ENCODE measurements at places on chromosomes 13 and 19.

DNA sequence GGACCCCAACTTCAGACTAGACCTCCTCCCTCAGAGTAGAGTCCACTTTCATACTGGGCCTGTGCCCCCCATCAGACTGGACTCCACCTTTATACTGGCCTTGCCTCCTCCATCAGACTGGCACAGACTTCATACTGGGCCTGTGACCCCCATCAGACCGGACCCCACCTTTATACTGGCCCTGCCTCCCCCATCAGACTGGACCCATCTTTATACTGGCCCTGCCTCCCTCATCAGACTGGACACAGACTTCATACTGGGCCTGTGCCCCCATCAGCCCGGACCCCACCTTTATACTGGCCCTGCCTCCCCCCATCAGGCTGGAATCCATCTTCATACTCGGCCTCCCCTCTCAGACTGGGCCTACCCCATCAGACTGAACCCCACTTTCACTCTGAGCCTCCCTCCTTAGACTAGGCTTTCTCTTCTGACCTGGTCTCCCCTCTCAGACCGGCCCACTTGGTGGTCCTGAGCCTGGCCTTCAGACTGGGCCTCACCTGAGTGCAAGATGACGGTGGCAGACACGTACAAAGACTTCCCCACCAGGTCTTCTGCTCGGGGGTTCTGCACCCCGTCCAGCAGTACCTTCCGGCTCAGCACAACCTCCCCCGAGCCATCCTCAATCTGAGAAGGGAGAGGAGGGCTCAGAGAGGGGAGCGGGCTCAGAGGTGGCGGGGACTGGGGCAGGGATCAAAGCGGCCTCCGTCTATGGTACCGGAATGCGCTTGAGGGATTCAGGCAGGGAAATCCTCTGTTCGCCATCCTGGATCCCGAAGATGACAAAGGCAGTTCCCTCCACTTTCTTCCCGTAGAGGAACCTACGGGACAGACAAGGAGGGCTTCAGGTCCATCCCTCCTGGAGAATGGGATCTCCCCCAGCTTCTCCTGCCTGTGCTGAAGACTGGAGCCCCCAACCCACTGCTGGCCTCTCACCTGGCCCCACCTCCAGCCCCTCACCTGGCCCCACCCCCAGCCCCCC is 7.5 kb downstream of the C3 start:
- DNase-seq = no peak

DNA sequence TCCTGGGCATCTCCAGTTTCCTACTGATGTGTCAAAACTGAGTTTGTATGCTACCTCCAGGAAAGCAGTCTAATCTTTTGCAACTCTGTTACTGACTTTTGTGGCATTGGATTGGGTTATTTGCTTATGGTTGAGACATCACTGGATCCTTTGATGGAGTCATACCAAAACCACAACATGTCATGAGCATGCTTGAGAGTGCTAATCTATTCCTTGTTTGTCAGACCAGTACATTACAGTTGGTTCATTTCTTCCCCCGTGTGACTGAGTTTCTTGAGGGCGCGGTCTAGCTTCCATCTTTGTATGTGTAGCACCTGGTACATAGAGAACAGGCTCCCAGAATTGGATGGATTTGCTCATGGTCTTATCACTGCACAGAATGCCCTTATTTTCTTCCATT is 43.2 kb downstream of the SUGT1 start:
- DNase-seq = no peak

DNA sequence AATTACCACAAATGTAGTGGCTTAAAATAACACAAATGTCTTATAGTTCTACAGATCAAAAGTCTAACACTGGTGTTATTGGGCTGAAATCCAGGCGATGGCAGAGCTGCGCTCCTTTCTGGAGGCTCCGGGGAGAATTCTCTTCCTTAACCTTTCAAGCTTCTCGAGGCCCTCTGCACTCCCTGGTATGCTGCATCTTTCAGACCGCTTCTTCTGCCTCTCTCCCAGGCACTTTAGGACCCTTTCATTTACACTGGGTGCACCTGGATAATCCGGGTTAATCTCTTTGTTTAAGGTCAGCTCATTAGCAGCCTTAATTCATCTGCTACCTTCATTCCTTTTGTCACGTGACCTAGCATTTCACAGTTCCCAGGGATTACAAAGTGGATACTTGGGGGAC is 211.3 kb upstream of the RFC3 start:
- no peak for DNase-seq

DNA sequence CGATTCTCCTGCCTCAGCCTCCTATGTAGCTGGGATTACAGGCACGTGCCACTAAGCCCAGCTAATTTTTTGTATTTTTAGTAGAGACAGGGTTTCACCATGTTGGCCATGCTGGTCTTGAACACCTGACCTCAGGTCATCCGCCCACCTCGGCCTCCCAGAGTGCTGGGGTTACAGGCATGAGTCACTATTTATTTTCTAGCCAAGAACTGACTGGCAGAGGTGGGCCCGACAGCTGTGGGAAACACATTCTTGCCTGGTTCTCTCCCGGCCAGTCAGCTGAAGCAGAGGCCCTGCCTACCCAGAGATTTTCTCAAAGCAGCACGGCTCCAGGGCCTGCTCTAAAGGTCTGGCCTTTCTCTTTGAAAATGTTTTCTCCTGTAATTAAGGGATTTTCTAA is 108.0 kb downstream of the KCTD15 start:
- peak; percentile 88 for DNase-seq

DNA sequence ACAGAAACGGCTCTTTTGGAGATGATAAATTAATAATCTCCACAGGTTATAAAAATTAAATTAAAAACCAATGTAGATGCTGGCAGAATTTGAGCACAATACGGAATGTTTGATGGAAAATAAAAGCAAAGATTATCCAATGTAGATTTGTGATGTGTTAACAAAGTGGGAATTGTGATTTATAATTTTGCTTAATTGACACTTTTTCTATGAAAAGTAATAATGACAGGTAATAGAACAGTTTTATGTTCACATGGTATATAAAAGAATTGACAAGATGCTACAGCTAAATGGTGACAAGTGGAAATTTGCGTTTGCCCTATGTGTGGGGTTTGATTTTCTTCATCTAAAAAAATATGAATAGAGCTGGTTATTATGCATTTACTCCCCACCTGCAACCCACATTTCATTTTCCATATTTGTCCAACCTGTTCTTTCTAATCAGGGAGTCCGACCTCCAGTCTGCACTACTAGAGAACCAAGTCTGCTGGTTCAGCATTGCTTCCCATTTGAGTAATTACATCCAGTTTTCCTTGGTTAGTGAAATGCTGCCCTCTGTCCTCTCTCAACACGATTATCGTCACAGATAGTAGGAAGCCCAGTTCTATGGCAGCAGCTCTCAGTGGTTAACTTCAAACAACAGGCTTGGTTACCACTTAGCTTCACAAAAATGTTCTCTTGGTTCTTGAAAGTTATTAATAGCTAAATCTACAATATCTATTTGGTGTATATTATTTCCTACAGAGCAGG is 61.4 kb upstream of the SLITRK1 start:
- no peak for DNase-seq

GRCh38 chr19:14515501-14516047 is 2.6 kb downstream of the DNAJB1 start:
- DNase-seq = no peak

DNA sequence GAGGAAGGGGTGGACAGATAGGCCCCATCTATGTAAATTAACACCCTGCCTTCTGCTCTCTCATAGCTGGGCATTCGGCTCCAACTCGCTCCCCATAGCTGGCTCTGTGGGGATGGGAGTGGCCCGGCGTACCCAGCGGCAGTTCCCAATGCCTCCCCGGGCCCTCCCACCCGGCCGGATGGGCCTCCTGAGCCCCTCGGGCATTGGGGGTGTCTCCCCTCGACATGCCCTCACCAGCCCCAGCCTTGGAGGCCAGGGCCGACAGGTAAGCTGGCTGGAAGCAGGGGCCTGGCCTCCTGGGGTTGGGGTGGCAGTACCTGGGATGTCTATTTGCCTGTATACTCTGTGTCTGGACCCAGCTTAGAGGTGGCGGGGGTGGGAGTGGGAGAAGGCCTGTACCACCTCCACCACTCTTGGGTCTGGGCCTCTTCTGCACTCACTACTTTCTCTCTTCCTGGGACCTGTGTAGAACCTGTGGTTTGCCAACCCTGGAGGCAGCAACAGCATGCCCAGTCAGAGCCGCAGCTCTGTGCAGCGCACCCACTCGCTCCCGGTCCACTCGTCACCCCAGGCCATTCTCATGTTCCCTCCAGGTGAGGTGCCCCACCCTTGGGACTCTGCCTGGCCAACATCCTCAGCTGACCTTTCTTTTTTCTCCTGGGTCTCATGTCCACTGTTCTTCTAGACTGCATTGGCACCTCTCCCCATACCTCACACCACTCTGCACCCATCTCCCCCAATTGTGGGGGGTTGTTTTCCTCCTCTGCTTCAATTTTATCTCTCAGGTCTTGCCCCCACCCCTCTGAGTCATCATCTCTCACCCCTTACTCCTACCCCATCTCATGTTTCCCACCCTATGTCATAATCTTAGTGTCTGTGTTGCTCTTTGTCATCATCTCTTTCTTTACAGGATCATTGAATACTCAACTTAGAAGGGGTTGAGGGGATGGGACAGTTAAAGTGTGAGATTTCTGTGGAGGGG is 10.1 kb downstream of the PAF1 start:
- DNase-seq = no peak

DNA sequence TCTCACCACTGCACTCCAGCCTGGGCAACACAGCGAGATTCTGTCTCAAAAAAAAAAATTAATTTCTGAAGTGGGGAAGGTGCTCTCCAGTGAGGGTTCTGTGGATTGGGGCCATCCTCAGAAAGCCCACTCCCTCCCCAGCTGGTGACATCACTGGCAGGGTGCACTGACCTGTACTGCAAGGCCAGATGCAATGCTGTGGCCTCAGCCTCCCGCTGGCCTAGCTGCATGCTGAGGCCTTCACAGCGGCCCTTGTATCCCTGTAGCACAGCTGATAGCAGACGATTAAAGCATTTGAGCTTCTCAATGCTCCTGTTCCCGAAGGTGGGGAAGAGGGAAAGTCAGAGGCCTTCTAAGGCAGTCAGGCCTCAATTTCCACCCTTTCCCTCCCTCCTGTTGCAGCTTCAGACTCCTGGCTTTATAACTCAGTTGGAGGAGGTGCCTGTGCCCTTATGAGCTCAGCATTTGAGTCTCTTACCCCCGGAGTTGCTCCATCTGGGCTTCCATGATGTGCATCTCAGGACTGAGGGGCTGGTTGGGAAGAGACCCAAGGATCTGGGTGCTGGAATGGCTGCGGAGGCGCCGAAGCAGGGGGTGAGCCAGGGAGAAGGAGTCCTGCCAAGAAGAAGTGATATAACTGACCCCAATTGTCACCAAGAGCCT is 5.3 kb downstream of the USHBP1 start:
- DNase-seq = no peak

DNA sequence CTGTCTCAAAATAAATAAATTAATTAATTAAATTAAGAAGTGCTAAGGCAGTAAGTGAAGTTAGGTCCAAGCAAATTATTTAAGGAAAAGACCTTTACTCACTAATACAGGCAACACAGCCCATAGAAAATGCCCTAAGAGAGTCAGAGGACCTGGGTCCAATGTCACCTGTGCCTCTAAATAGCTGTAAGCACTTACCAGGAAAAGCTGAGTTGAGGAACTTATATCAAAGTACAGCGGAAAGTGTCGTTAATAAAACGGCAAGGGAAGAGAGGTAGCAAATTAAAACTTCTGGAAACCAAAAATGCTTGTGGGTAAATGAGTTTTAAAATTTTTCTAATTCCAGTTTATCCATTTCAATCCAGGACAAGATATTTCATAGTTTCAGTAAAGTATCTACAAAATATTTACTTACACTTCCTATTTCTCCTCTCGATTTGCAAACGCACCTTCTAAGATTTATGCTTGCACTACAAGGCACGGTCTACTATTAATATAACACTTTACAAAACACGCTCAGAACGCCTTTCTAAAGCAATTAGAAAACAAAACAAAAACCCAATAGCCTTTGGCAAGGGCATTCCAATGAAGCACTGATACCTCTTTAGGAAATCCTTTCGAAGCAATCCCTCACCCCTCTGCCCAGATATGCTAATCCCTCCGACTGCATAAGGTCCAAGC is 963 bp downstream of the VPS36 start:
- DNase-seq = no peak

GRCh38 chr19:35037716-35038622 is 3.6 kb upstream of the HPN start:
- peak; percentile 41 for DNase-seq

GRCh38 chr13:43596924-43597598 is 189.7 kb downstream of the ENOX1 start:
- no peak for DNase-seq

GRCh38 chr13:46676378-46676725 is 120.6 kb downstream of the ESD start:
- no peak for DNase-seq

GRCh38 chr19:38666663-38667511 is 19.4 kb downstream of the ACTN4 start:
- DNase-seq = peak; percentile 88

DNA sequence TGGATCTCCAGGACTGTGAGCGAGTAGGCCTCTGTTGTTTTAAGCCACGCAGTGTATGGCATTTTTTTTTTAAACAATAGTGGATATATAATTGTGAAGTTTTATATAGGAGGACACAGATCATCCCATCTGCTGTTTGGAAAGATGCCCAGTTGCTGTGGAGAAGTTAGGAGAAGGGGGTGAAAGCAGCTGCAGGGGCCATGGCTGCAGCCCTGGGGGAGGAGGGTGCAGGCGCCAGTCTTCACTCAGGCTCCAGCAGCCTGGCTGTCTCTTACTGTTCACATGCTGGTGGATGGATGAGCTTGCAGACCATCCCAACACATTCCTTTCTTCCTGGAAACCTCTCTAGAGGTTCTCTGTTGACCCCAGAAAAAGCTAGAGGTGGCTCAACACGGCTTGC is 242.3 kb downstream of the TEX29 start:
- no peak for DNase-seq
